Neural crest cell (in vitro differentiated cells): ENCODE measurements at places on chromosomes 1 and 21.

- no peak overlapping the region for H3K4me3 ChIP-seq
- H3K36me3 ChIP-seq: peaks cover 2% of the 10 kb centered on the region
- DNase-seq: no peak
- H3K27ac ChIP-seq: no peak overlapping the region
- peaks cover 19% of the 10 kb centered on the region for H3K4me1 ChIP-seq
Observed at GRCh38 chr1:5982868-5983267, 9.4 kb downstream of the NPHP4 start.

- peaks cover 8% of the 10 kb centered on the region for H3K4me1 ChIP-seq
- H3K27ac ChIP-seq: no peak overlapping the region
- H3K36me3 ChIP-seq: peaks cover 9% of the 10 kb centered on the region
- no peak for DNase-seq
- no peaks in the 10 kb centered on the region for H3K27me3 ChIP-seq
- no peak overlapping the region for H3K4me3 ChIP-seq
Observed at GRCh38 chr1:223745731-223746130, 33.4 kb downstream of the CAPN2 start.

GRCh38 chr1:162135271-162135775 lies 65.8 kb downstream of the NOS1AP start:
- no peak overlapping the region for H3K4me3 ChIP-seq
- H3K27me3 ChIP-seq: no peaks in the 10 kb centered on the region
- H3K4me1 ChIP-seq: peaks cover 34% of the 10 kb centered on the region
- DNase-seq: no peak

DNA sequence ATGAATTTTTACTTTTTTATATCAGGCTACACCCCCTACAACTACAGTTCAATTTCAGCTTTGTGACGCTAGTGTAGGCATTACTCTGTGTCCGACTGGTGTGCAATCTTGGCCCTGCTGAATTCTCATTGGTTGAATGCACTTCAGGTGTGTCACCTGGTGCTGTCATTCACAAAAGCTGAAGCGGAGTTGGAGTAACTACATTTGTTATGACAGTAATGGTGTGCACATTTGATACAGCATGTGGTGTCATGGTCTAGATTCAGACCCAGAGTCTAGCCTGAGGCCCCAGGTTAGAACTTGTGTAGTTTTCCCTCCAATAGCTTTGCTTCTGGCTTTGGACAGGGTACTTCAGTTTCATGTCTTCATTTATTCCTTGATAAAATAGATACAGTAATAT lies 88.7 kb downstream of the C1orf94 start:
- no peak overlapping the region for H3K27ac ChIP-seq
- H3K36me3 ChIP-seq: no peaks in the 10 kb centered on the region
- DNase-seq: no peak
- peaks cover 69% of the 10 kb centered on the region for H3K27me3 ChIP-seq
- no peak overlapping the region for H3K4me3 ChIP-seq
